ENCODE measurements at places on chromosomes 4 and X. TPM values are rescaled to one million over a fixed set of nuclear protein-coding genes. Genes with fewer than 3 reads are reported as not detected.

C1QTNF7 gene
- 13.0 TPM for total RNA-seq

MAGEB10 gene
- total RNA-seq, result not detected

UGT2A1 gene
- not detected for total RNA-seq

PRPS2 gene
- total RNA-seq, result 68.5 TPM

GAGE13 gene
- not detected for total RNA-seq

- no peak for DNase-seq
Observed at GRCh38 chr4:159111416-159111815, 8.5 kb downstream of the RAPGEF2 start.

DNA sequence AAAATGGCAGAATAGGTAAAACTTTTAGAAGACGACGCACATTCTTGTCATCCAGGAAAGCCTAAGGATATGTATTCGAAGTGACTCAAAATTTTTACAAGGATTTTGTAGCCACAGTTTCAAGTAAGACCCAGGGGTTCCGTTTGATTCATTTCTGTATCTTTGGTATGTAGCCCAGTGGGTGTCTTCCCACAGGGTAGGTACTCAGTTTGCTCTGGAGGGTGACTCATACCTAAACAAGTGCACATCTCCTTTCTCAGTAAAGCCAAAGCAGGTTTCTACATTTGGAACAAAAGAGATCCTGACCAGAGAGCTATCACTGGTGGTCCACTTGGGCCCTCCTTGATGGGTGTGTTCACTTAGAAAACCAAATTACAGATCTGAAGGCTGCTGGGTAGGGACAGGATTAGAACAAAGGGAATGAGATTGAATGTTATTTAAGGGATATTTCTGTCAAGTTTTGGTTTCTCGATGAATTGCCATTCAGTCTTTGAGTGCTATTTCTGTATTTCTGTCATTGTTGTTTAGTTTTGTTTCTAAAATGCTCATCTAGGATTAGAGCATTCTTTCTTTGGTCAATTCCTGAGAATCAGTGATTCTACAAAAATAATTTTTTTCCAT lies 56.1 kb downstream of the PLS3 start:
- DNase-seq, result no peak

DNA sequence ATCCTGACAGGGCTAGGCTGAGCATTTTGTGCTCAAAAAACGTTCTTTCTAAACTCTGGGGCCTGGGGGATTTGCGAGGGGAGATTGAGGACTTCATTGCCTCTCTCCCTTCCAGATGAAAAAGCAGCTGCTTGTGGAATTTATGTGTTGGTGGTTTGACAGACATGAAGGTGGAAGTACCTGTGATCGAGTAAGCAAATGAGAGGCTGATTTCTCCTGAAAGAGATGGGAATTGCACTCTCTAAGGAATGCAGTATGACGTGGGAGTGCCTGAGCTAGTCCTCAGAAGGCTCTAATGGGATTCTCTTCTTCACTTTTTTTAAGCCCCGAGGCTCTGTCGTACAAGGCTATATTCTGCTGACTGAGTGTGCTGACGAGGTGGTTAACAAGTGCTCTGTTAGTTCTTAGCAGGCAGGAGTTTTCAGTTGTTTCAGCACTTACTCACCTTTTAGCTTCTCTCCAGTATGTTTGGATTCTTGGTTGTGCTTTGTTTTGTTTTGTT lies 426.8 kb upstream of the CNKSR2 start:
- DNase-seq, result no peak

DNA sequence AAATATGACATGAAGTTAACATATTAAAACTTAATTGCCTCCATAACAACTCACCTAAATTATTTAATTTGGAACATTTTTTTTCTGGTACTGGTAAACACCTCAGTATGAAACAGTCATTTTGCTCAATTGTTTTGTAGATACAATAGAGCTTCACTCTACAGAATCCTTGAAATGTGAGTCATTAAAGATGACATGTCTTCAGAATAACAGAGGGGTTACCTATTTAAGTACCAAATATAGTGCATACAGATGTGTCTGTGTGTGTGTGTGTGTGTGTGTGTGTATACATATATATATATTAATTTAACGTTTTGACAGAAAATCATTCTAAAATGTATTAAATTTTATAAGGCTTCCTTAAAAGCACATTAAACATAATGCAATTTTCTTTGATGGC lies 297.6 kb downstream of the INPP4B start:
- DNase-seq, result no peak

DNA sequence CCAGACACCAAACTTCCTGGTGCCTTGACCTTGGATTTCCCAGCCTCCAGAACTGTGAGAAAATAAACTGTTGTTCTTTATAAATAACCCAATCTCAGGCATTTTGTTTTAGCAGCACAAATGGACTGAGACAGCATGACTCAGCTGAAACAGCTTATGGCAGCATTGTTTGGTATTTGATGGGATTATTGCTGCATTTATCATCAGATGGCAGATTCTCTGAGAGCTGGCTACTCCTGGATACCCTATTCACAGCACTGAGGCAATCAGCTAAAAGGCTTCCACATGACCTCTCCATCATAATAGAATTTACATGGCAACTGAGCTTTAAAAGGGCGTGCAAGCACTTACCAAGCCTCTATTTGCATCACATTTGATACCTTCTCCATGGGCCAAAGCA lies 623.1 kb upstream of the CPEB2 start:
- DNase-seq, result no peak

All from mucosa of descending colon (tissue), 3 donors.